CD4-positive, alpha-beta T cell treated with Interleukin-6 for 4 hours (primary cell): ENCODE measurements at places on chromosomes 3 and 15.

DNA sequence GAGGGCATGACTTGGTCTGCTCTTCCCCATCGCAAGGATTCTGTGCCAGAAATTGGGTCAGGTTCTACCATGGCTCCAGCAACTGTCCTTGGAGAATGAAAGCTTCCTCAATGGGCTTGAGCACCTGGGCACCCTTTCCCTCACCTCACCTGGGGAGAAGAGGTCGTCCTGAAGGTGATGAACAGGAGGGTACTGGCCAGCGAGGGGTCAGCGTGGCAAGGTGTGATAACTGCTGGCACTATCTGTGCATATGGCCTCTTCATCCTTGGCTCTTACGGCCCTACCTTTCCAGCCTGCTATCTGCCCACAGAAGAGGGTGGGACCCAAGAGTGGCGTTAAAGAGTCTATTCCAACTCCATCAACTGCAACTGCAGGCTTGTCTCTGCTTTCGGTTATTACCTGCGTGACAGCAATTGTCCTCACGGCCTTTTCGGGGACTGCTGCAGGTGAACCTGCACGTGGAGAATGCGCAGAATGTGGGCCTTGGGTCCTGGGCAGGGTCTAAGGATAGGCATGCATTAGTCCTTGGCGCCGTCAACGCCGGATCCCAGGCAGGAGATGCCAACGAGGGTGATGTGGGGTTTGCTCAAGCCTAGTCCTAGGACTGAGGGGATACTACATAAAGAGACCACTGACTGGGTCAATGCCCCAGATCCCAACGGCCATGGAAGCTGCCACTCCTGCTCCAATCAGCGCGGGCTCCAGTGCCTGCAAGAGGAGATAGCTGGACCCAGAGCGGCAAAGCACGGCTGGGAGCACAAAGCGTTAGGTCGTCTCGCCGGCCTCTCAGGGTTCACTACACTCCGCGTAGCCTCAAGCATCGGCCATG, 625 bp upstream of the RBM15B start:
- DNase-seq: no peak

- DNase-seq: no peak
Observed at GRCh38 chr15:37524601-37525000, 409.8 kb upstream of the TMCO5A start.

- no peak for DNase-seq
Observed at GRCh38 chr3:134459562-134459961, 26.2 kb downstream of the ANAPC13 start.

DNA sequence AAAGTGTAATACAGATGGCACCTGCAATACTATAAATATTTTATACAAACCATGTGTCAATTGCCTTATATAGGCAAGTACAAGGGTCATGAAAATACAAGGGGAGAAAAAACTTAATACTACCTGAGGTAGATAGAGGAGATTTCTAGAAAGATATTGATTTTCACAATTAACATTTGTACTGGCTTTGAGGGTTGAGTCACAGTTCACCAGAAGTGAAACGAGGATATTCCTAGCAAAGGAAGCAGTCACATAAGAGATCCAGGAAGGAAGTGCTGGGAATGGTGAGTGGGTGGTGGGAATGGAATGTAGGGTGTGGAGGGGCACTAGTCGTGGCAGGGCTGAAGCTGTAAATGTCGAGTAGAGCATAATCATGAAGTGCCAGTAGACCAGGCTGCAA, 108.7 kb downstream of the P2RY1 start:
- DNase-seq: no peak

DNA sequence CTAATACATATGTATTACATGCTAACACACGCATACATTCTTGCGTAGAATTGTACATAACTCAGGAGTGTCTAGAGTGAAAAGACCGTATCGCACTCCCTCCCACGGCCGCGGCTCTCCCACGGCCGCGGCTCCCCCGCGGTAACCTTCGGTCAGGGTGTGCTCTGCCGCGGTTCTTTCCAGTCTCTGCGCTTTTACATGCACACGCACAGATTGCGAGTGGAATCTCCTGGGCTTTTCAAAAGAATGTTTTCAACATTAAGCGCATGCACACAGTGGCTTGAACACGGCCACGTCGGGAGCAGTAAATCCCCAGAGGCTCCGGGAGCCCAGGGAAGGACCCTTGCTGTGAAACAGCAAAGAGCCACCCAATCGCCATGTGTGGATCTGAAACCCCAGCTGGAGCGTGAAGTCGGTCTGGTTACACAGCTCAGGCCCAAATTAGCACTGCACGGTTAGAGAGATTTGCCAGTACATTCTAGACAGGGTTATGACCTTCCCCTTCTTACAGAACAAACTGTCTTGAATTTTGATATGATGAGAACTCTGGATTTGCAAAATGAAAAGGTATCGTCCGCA, 805 bp upstream of the RGMA start:
- DNase-seq: no peak

DNA sequence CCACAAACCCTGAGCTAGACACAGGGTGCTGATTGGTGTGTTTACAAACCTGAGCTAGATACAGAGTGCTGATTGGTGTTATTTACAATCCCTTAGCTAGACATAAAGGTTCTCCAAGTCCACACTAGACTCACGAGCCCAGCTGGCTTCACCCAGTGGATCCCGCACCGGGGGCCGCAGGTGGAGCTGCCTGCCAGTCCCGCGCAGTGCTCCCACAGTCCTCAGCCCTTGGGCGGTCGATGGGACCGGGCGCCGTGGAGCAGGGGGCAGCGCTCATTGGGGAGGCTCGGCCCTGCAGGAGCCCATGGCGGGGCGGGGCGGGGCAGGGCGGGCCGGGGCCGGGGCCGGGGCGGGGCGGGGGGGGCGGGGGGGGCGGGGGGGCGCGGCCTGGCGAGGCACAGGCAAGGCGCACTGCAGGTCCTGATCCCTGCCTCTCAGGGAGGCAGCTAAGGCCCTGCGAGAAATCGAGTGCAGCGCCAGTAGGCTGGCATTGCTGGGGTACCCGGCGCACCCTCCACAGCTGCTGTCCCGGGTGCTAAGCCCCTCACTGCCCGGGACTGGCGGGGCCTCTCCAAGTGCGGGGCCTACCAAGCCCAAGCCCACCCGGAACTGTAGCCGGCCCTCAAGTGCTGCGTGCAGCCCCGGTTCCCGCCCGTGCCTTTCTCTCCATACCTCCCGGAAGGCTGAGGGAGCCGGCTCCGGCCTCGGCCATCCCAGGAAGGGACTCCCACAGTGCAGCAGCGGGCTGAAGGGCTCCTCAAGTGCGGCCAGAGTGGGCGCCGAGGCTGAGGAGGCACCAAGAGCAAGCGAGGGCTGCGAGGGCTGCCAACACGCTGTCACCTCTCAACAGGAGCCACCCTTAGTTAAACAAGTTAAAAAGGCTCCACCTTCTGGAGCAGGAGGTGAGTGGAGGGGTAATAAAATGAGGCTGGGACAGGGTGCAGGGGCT, 9.8 kb upstream of the TMEM40 start:
- no peak for DNase-seq

GRCh38 chr3:39000008-39000450, 51.7 kb downstream of the SCN11A start:
- DNase-seq: no peak

DNA sequence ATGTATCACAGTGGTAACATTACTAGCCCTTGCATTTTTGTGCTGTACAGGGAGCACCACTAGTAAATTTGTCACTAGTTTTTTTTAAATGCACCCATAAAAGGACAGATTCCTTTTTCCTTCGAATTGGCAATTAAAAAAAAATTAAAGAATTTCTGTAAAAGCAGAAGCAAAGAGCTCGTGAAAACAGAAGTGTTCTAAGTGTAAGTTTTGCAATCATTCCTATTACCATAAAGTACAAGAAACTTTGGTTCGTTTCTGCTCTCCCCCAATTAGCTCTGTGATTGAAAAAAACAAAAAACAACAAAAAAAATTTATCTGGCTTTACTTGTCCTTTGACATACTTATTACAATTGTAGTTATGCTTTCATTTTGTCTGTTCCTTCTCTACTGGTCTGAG, 5.3 kb downstream of the SERP1 start:
- no peak for DNase-seq

DNA sequence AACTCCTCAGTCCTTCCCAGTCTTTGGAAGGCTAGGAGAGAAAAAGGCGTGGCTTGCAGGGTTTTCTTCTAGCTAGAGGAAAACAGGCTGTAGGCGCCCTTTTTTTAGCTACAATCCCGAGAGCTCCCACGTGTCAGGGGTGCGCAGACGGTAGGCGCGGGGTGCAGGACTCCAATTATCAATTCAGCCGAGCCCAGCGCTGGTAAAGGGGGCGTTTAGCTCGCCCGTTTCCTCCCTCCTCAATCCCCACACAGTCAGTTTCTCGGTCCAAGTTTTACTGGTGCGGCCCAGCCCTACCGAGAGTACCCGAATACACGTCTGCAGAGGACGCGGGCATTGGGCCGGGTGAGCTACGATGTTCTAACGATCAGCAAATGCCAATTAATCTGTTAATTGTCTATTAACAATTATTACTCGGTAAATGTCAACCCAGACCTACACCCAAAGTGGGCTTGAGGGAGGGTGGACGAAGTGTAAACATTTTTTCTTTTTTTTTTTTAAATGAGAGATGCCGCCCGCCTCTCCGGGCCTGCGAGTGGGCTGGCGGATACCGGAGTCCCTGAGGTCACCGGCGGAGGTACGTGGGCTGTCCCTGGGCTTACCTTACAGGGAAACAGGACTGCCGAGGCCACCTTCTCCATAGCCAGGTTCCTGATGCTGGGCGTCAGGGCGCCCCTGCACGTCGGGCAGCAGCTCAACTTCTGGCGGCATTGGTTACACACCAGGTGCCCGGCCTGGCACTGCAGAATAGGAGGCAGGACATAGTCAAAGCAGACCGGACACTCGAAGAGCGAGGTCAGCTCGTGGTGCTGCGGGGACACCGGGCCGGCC, 923 bp downstream of the SIAH2 start:
- DNase-seq: peak; percentile 43

GRCh38 chr3:25313286-25313685, 114.8 kb upstream of the RARB start:
- DNase-seq: no peak

GRCh38 chr3:4751502-4752101, 227.6 kb upstream of the BHLHE40 start:
- no peak for DNase-seq

DNA sequence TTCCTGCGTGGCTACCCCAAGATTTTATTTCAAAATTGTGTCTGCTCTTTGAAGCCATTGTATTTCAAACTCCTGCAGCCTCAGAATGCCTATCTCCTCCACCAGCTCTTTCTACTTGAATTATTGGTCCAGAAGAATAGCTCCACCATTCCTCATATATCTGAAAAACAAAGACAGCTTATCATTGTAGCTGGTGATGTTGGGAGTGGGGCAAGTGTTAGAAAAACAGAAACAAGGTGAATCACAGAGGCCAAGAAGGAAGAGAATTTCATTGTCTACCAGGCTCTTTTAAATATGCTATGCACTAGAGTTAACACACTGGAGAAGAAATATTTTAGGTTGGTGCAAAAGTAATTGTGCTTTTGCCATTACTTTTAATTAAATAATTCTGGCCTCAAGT, 307.9 kb upstream of the ROPN1 start:
- DNase-seq: no peak

DNA sequence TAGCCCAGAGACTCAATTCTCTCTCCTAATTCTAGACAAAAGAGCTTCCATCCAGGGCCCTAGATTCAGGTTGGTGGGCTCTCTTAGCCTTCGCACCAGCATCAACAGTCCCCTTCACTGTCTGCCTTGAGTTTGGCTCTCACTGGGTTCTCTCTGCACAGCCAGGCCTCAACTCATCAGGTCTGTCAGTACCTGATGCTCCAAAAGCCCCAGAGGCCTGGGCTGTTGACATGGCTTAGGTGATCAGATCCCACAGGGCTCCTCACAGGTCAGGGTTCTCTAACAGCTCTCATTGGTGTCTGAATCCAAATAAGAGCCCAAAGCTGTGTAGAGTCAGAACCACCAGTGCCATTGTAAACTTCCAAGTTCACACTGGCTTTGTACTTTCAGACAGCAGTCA, 206.6 kb upstream of the PPP2R3A start:
- DNase-seq: no peak

- DNase-seq: no peak
Observed at GRCh38 chr15:48935236-48935635, 28.5 kb downstream of the SHC4 start.

DNA sequence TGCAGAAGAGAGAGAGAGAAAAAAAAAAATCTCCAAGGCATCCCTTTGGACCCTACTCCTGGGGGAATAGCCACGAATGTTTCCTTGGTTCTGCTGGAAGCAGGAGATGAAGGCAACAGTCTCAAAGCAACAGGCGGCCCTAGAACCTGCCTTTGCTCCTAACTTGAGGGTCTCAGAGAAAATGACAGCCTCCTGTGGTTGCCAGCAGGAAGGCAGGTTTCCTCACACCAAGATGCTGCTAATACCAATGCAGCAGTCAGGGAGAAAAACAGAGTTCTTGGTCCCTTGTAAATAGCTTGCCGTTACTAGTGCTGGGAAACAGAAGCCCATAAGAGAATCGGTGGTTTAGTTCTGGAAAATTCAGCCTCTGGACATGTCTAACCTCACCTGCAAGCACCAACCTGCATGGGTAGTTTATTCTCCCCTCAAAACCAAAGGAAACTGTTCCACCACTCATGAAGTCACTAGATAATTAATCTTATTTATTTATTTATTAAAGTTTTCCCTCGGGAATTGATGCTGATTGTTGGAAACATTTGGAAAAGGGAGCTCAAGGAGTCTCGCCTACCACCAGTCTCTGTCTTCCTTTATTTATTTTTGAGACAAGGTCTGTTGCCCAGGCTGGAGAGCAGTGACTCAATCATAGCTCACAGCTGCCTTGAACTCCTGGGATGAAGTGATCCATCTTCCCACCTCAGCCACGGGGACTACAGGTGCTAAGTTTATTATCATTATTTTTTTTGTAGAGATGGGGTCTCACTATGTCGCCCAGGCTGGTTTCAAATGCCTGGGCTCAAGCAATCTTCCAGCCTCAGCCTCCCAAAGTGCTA, 883 bp upstream of the FRMD4B start:
- no peak for DNase-seq

DNA sequence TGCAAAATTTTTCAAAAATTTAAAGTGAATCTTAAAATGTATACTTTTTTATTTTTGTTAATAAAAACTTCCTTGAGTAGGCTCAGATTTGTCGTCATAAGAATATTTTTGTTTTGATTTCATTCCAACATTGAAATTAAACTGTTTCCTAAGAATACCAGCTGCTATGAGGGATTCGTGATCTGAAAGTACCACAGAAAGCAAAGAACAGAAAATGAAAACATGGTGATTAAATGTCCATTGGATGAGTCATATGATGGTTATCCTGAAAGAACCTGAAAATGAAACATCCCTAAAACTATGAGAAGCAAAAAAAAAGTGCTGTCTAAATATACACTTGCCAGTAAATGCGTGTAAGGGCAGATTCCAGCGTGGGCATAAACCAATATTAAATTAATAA, 143.8 kb downstream of the GMNC start:
- no peak for DNase-seq
